Stimulated activated CD4-positive, alpha-beta T cell treated with anti-CD3 and anti-CD28 coated beads, TNF-alpha, amount 100 ng/mL, for 1 hour (primary cell): ENCODE measurements at places on chromosomes 12 and 14.

GRCh38 chr12:79127271-79127751 is 262.7 kb downstream of the SYT1 start:
- no peak for DNase-seq

DNA sequence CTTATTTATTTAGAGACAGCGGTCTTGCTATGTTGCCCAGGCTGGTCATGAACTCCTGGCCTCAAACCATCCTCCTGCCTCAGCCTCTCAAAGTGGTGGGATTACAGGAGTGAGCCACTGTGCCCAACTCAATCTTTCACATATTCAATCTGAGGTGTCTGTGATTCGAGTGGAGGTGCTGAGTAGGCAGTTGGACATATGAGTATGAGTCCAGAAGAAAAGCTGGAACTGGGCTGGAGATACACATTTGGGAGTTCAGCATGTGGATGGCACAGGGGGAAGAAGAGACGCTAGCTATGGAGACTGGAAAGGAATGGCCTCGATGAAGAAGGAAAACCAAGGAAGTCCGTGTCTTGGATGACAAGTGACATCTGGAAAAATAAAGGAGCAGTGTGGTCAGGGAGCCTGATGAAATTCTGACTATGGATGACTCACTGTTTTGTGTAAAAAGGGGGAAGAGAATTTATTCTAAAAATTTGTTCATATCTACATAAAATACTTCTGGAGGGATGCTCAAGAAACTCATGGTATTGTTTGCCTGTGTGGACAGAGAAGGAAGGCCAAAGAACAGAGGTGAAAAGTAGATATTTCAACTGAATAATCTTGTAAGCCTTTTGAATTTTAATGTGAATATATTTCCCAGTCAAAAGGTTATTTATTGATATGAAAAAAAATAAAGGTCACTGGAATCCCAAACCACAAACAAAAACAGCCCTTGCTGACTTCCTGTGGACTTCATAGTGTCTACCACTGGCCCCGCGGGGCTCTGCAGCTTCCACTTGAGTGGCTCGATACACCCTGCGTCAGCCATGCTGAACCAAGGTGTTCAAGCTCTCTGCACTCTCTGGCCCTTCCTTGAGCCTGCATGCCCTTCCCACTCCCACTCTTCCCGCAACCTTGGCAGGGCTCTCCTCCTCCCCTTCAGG is 8.9 kb upstream of the LTA4H start:
- DNase-seq, result no peak

DNA sequence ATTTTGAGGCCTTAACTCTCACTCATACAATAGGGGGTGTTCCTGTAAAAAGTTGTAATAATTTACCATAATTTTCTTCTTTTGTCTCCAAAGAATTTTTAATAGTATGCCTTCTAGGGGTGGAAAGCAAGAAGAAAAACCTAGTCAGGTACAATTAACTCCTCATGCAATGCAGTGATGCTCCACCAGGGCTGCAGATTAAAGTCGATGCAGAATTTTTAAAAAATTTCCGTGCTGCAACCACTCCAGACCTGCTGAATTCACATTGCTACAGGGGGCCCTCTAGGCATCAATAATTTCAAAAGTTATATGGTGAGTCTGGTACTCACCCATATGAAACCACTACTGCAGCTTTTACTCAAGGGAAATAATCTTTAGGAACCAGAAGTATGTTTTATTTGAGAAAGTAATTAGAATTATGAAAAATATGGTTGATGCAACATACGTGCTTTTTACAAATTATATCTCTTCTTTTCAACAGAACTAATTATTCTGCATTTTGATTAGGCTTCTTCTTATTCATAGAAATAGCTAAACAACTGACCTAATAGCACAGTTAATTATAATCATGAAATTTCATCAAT is 353.2 kb downstream of the BCAT1 start:
- DNase-seq, result no peak

- no peak for DNase-seq
These were observed 241.7 kb downstream of the ZFP36L1 start for GRCh38 chr14:68551045-68551683.

- no peak for DNase-seq
These were observed 213.4 kb downstream of the VRK1 start for GRCh38 chr14:97010491-97011160.

DNA sequence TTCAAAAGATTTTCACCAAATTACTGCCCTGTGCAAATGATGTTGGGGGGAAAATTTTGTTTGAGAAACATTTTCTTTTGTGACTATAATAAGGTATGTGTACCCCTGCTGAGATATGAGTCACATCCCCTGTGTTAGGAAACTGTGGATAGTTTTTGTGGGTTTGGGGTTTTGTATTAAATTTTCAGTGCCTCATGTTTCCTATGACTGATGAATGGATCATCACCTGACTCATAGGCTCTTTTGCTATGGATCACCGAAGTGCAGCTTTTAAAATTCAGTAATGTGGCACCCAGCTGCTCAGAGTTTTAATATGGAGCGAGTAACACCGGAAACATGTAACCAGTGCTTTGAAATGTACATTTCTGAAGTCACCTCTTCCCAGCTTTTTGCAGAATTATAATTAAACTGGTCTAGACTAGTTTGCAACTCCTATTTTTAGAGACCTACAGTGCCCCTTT is 167.4 kb upstream of the HMGA2 start:
- DNase-seq, result no peak

- DNase-seq, result no peak
These were observed 310 bp downstream of the BICDL1 start for GRCh38 chr12:119989361-119989730.

DNA sequence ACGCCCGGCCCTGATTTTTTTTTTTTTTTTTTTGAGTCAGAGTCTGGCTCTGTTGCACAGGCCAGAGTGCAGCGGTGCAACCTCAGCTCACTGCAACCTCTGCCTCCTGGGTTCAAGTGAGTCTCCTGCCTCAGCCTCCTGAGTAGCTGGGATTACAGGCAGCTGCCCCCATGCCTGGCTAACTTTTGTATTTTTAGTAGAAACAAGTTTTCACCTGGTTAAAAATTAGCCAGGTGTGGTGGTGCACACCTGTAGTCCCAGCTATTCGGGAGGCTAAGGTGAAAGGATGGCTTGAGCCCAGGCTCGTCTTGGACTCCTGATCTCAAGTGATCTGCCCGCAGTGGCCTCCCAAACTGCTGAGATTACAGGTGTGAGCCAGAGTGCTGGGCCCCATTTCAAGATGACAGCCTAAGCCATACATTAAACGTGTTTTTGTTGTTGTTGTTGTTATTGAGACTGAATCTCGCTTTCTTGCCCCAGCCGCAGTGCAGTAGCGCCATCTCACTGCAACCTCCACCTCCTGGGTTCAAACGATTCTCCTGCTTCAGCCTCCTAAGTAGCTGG is 42.7 kb upstream of the EAPP start:
- no peak for DNase-seq

GRCh38 chr14:37650356-37651037 is 55.1 kb downstream of the TTC6 start:
- DNase-seq, result no peak

DNA sequence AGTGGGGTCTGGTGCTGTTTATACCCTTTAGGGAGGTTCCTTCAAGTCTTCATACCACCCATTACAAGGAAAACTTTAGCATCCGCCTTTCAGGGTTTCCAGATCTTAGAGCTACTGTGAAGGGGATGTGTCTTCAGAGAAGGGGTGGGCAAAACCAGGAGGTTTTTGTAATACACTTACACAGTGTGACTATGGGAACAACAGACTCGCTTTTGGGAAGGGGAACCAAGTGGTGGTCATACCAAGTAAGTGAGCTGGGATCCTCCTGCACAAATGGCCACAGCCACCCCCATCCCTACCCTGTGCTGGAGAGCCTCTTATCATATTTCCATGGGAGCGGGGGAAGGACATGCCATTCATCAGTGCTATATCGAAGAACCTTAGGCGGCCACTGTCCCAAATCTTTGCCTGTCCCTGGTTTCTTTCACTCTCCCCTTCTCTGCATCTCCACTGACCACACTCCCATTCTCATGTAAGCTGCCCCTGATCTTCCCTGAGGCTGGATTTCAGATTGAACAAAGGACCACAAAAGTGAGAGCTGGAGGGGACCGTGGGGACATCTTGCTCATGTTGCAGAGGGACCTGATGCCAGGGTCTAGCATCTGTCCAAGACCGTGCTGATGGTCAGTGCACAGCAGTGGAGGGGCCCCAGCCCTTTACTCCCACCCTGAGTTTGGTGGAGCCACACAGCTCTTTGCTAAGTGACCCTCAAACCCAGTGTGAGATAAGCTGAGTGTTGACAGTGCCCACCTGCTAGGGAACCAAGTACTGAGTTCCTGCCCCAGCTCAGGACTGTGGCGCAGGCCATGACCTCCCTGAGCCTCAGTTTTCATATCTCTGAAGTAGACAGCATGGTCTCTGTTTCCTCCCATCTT is 51.4 kb downstream of the DAD1 start:
- DNase-seq, result no peak

DNA sequence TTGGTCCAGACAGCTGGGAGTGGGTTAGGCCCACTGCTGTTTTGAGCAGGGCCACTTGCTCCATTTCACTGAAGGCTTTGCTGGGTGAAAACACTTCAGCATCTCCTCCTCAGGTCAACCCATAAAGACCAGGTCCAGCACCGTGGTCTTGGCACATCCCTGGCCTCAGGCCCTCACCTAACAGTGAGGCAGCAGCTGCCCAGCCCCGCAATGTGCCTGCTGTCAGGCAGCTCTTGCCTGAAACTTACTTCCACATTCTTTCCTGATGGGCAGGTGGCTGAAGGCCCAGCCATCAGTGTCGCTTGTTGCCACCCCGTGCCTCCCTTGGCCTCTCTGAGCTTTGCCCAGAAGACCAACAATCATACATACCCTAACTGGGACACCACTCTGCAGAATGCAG is 54.4 kb downstream of the ANAPC7 start:
- DNase-seq, result no peak

GRCh38 chr12:62123721-62124203 is 136.4 kb upstream of the USP15 start:
- DNase-seq, result peak; percentile 18

- DNase-seq, result no peak
These were observed 931.2 kb downstream of the NRXN3 start for GRCh38 chr14:79101388-79101787.

- no peak for DNase-seq
These were observed 23.0 kb upstream of the GXYLT1 start for GRCh38 chr12:42167711-42168110.

DNA sequence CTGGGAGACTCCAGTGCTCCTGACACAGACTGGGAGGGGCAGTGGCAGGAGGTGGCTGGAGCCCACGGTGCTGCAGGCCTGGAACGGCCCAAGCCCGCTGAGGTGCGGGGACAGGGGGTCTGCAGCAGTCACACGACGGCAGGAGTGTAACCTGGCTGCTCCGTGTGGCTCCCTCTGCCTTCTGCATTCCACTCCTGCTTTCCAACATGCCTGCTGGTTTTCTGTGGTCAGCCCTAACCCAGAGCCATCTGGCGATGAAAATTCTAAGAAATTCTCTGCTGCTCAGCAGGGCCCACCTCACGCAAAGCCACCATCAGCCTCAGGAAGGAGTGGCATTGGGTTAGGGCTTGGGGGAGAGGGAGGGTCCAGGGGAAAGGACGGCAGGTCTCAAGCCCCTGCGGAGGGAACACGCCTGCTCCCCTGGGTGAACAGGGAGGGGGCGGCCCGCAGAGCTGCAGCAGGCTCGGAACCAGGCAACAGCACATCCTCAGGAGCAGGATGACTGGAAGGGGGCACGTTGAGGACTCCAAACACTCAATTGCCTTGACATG is 5.0 kb upstream of the FBRSL1 start:
- DNase-seq, result no peak

GRCh38 chr14:75840911-75841310 is 140.9 kb downstream of the TGFB3 start:
- DNase-seq, result no peak
